ENCODE measurements at places on chromosomes 11 and 22. TPM values are rescaled to one million over a fixed set of nuclear protein-coding genes. Genes with fewer than 3 reads are reported as not detected.

GRCh38 chr11:130237282-130238006 is 77.3 kb downstream of the ZBTB44 start:
- H3K4me1 ChIP-seq = no peaks in the 10 kb centered on the region
- DNase-seq = no peak
- H3K27me3 ChIP-seq = no peaks in the 10 kb centered on the region
- H3K4me3 ChIP-seq = no peak overlapping the region

DNA sequence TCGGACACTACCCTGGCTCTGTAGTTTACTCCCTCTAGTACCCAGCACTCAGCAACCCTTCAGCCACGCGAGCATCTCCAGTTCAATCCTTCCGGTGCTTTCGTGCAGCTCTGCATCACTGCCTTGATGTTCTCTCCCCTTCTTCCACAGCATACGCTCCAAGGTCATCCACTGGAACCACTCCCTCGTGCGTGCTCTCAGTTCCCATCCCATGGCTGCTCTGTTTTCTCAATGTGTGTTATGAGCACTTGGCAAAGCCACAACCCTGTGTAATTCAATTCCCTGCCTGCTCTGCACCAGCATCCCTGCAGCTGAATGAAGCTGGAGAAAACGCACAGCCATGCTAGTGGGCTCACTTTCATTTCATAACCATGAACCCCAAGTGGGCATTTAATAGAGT is 38.5 kb upstream of the NFRKB start:
- no peak overlapping the region for H3K4me3 ChIP-seq
- no peaks in the 10 kb centered on the region for H3K36me3 ChIP-seq
- no peaks in the 10 kb centered on the region for H3K27me3 ChIP-seq
- DNase-seq = no peak
- no peaks in the 10 kb centered on the region for H3K4me1 ChIP-seq
- no peak overlapping the region for H3K27ac ChIP-seq

GRCh38 chr22:23564276-23564675 is 15.8 kb downstream of the IGLL1 start:
- DNase-seq = no peak
- no peaks in the 10 kb centered on the region for H3K36me3 ChIP-seq
- no peak overlapping the region for H3K4me3 ChIP-seq
- no peak overlapping the region for H3K27ac ChIP-seq
- peaks cover 14% of the 10 kb centered on the region for H3K4me1 ChIP-seq
- peaks cover 54% of the 10 kb centered on the region for H3K27me3 ChIP-seq

DNA sequence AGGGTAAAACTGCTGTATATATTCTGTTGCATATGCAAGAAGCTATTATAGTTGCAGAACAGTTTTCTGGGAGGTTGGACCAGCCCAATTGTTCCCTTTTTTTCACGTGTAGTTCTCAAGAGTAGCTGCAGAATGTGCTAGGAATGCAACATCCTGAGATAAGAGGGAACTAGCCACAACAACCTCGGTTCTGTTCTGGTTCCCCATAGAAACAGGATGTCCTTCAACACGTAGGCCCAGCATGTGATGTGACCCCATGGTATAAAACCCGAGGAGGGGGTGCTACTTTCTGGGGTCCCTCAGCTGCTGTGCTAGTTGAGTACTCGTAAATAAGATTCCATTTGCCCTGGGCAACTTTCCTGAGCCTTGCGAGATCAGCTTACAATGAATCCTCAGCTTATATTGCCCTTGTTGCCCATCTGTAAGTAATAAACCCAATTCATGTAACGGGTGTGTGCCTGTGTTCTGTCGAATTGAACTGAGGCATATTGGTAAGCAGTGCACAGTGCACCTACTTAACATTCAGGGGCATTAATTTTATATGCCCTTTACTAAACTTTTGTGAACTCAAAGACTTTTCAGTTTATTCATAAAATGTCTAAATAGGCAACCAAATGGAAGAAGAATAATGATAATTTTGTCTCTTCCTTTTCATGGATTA is 23.0 kb upstream of the TRAF6 start:
- no peak overlapping the region for H3K4me3 ChIP-seq
- no peak for DNase-seq
- H3K27ac ChIP-seq = no peak overlapping the region
- H3K4me1 ChIP-seq = no peaks in the 10 kb centered on the region

DNA sequence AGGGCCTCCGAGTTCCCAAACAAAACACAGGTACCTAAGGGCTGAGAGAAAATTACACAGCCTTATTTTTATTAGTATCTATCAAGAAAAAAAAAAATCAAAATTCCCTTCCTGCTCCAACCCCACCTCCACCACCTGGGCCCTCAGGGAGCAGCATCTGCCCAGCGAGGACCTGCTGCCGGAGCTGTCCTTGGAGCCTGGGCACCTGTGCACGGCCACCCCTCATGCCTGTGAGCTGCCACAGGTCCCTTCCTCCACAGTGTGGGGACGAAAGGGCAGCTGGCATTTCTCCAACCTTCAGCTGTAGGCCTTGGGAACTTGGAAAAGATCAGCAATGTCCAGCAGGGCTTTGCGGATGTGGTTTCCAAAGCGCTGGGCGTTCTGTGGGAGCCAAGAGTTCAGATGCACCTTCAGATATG is 6.3 kb upstream of the SYCE3 start:
- no peaks in the 10 kb centered on the region for H3K27me3 ChIP-seq
- H3K4me3 ChIP-seq = no peak overlapping the region
- peak overlapping the region; percentile 21 for H3K27ac ChIP-seq
- peaks cover 27% of the 10 kb centered on the region for H3K4me1 ChIP-seq
- no peaks in the 10 kb centered on the region for H3K36me3 ChIP-seq

P2RX6 gene
- total RNA-seq = 0.82 TPM

TBX10 gene
- total RNA-seq = 15.0 TPM

KRTAP5-6 gene
- total RNA-seq = not detected

DNA sequence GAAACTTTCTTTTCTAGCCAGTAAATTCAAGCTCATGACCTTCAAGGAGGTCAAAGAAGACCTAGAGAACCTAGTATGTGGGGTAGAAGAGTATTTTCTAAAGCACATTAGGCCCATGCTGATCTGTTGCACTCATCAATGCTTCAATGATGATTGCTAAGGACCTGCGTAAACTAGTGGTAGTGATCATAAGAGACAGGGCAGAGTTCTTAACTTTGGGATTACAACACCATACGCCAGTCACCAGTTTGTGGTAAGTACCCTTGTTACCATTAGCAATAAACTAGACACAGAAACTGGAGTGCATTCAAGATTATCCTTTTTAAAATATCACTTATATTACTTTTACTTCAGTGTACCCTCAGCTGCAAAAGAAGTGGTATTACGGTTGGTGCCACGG is 490.3 kb downstream of the BUD13 start:
- no peaks in the 10 kb centered on the region for H3K36me3 ChIP-seq
- no peak for DNase-seq
- H3K27ac ChIP-seq = no peak overlapping the region
- H3K4me3 ChIP-seq = no peak overlapping the region
